Activated CD8-positive, alpha-beta memory T cell treated with anti-CD3 and anti-CD28 coated beads for 1 hour (primary cell): ENCODE measurements at places on chromosomes 1 and 21.
A peak's percentile ranks its signal among the peaks of the same experiment; 100 is the strongest.

- DNase-seq: no peak
These were observed 101.1 kb downstream of the CDC7 start for GRCh38 chr1:91601554-91602376.

DNA sequence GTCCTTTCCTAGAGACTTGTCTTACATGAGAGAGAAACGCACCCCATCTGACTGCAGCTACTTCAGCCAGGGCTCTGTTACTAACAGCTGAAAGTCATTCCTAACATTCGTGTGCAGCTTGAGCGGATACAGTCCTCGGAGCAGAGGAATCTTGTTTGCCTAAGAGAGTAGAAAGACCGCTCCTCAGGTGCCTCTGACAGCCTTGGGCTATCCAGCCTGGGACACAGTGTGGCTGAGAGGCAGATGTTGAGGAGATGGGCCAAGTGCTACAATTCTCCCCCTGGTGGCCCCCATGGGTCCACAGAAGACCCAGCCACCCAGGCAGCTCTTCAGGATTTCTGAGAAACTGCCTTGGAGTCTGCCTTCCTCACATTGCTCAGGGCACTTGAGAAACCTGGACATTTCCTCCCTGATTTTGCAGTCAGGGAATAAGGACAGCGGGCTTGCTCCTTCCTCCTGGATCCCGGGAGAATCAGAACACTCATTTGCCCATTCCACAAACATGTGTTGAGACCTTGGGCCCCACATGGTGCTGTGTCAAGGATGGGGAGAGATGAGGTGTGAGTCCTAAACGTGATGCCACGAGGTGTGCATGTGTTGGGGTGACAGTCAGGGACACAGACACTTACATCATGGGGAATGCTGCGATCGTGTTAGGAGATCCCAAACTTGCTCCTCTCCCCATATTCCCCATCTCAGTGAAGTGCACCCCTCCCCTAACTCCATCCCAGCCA is 13.1 kb downstream of the TRIM62 start:
- no peak for DNase-seq

- DNase-seq: no peak
These were observed 694.4 kb downstream of the MATN1 start for GRCh38 chr1:30028939-30029338.

GRCh38 chr1:225691377-225691776 is 38.5 kb upstream of the ENAH start:
- no peak for DNase-seq

DNA sequence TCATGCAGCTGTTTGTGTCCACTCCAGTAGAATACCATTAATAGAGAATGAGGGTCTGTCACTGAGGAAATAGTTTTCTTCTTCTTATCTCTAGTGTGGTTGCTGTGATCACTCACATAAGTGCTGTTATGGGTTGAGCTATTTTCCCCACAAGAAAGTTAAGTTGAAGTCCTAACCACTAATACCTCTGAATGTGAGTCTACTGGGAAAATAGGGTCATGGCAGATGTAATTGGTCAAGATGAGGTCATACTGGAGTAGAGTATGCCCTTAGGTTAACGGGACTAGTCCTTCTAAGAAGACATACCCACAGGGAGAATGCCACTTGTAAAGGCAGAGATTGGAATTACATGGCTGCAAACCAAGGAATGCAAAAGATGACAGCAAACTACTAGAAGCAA is 70.5 kb upstream of the COL24A1 start:
- no peak for DNase-seq

- no peak for DNase-seq
These were observed 17.7 kb downstream of the MECR start for GRCh38 chr1:29213055-29213454.

DNA sequence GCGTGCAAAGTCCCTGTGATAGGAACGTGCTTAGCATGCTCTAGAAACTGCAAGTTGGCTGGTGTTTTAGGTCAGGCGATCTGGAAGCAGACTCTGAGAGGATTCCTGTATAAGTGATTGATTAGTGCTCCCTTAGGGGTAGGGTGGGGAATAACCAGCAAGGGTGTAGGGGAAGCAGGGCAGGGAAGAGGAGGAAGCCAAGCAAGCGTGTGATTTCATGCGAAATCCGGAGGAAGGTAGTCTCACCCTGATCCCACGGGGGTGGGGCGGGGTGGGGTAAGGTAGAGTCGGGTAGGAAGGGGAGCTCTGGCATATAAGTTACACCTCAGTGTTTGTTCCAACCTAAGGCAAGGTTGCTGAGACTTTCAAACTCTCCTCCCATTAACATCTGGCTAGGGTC is 24.9 kb upstream of the CTPS1 start:
- DNase-seq: no peak

GRCh38 chr1:206012086-206012859 is 9.1 kb upstream of the RAB7B start:
- DNase-seq: peak; percentile 6

GRCh38 chr1:1298861-1299685 is 8.7 kb downstream of the ACAP3 start:
- no peak for DNase-seq

GRCh38 chr1:26827663-26828062 is 1.2 kb downstream of the ZDHHC18 start:
- DNase-seq: no peak

- no peak for DNase-seq
These were observed 9.2 kb downstream of the DENND4B start for GRCh38 chr1:153937331-153937730.

GRCh38 chr1:26530895-26531598 is 1.5 kb downstream of the RPS6KA1 start:
- DNase-seq: no peak

DNA sequence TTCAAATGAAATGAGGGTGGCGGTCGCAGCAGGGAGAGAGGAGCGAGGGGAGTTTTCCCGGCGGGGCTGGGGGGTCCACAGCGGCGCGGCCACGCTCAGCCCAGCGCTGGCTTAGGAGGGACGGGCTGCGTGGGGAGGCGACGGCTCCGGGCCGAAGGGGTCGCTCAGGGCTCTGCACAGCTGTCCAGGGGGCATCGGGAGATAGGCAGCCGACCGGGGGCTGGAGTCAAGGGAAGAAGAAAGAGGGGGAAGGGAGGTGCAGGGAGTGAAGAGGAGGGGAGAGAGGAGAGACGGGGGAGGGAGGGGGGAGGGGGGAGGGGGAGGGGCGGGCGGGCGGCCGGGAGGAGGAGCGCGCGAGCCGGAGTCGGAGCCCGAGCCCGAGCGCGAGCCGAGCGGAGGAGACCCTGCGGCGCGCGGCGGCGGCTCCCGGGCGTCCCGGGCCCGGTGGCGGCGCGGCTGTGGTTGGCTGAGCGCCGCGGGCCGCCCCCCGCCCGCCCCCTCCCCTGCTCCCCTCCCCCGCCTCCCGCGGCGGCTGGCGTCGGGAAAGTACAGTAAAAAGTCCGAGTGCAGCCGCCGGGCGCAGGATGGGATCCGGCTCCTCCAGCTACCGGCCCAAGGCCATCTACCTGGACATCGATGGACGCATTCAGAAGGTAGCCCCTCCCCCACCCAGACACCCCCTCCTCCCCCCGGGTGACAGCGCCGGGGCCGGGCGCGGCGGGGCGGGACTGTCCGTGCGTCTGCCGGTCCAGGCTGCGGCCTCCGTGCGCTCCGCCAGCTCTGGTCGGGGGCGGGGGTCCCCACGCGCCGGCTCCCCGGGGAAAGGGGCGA is at the start of gene PDE9A:
PDE9A (plus strand) TSS at position 391 of the 831 bp plus-strand sequence; CDS start at position 585, 194 bp downstream.
- DNase-seq: no peak
